ENCODE measurements at places on chromosomes 4 and X. TPM values are rescaled to one million over a fixed set of nuclear protein-coding genes. Genes with fewer than 3 reads are reported as not detected.

GRCh38 chr4:115918149-115918548 is 804.7 kb upstream of the NDST4 start:
- DNase-seq, result no peak

GRCh38 chr4:188822698-188823097 is 683.5 kb downstream of the TRIML1 start:
- no peak for DNase-seq

FAM9B gene
- total RNA-seq, result not detected

- no peak for DNase-seq
Measured at GRCh38 chr4:24560868-24561368, 23.4 kb downstream of the DHX15 start.

PDHA1 gene
- 142 TPM for total RNA-seq

CYLC1 gene
- not detected for total RNA-seq

GRCh38 chrX:81201671-81202455 is at the start of the genes HMGN5 and SH3BGRL:
Gene HMGN5 (minus strand): TSS chrX:81201913. CDS start chrX:81121549, 80,364 bp downstream.
Gene SH3BGRL (plus strand): TSS chrX:81202102. CDS start chrX:81202201, 99 bp downstream.
- peak; percentile 75 for DNase-seq

GRCh38 chr4:25870081-25870480 is 7.3 kb upstream of the SEL1L3 start:
- no peak for DNase-seq

DNA sequence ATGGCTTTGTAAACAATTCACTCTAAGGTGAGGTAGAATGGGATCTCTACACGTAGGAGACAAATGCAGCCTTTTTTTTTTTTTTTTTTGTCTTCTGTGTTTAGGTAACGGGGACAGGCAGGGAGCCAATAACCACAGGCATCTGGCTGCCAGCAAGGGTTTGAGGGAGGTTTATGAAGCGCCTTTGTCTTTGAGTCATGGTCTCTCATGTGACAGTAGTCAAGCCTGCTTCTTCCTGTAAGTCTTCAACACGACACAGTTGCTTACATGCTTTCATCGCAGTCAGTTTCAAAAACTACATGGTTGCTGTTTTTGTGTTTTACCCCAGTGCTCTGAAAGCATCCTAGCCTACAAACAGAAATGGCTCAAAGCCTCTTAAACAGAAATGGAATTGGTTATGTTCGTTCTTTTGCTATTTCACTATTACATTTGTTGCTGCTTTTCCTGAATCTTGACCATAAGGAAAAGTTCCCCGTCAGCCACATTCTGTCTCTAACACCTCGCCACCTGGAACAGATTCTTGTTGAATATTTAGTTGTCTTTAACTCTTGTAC is 127.8 kb upstream of the METTL14 start:
- DNase-seq, result no peak

GRCh38 chr4:182924497-182924896 is 7.3 kb upstream of the DCTD start:
- DNase-seq, result no peak

TLR2 gene
- 1.3 TPM for total RNA-seq

FGD1 gene
- total RNA-seq, result 0.08 TPM

DNA sequence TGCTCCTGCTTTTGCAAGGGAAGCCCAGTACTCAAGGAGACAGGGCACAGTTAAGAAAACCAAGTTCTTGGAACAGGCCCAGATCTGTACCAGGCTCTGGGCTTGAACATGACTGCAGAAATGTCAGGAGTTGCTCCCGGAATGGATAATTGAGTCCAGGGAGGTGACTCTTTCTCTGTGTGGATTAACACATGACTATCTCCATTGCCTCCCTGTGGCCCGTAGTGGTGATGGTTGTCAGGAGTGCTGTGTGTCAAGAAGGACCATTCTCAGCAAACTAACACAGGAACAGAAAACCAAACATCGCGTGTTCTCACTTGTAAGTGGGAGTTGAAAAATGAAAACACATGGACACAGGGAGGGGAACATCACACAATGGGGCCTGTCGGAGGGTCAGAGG is 39.9 kb downstream of the CCKAR start:
- no peak for DNase-seq

DNA sequence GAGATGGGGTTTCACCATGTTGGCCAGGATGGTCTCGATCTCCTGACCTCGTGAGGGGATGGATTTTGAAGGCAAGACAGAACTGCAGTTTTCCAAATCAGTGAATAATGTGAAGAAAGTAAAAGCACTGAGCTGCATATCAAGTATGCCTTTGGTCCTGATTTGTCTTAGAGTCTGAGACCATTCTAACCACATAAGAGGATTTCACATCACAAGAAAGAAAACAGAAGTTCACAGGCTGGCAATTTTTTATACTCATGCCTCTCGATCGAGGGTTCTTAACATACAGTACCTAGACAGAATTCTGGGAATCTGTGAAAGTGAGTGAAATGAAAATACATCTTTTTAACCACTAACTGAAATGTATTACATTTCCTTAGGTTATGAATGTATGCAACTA is 23.3 kb downstream of the CHIC2 start:
- no peak for DNase-seq

GRCh38 chrX:31894152-31894551 is 822.3 kb upstream of the FTHL17 start:
- no peak for DNase-seq

AMOT gene
- total RNA-seq, result 0.35 TPM

IL13RA2 gene
- total RNA-seq, result not detected

SEPTIN11 gene
- 23.3 TPM for total RNA-seq

MTNR1A gene
- total RNA-seq, result not detected

DNA sequence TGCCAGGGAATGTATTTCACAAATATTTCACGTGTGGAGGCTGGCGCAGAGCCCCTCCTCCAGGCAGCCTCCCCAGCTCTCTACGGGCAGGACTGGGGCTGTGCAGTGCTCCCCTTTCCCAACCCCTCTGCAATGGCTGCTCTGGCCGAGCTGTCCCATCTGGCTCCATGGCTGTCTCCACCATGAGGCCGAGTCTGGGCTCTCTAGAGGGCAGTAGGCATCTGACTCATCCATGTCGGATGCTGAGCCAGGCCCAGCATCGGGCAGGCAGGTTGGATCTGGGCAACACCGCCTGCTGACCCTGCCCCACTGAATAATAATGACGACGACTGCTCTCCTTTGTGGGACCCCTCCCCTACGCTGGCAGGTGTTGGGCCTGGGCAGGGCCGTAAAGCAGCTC is 11.0 kb upstream of the SH3TC1 start:
- no peak for DNase-seq

GRCh38 chrX:47840111-47840510 is 3.4 kb downstream of the ZNF81 start:
- no peak for DNase-seq

GRCh38 chr4:164154416-164154815 is 599.5 kb upstream of the SMIM31 start:
- DNase-seq, result no peak

ARR3 gene
- total RNA-seq, result not detected

GRCh38 chr4:64399313-64400109 is 9.7 kb downstream of the TECRL start:
- no peak for DNase-seq

DNA sequence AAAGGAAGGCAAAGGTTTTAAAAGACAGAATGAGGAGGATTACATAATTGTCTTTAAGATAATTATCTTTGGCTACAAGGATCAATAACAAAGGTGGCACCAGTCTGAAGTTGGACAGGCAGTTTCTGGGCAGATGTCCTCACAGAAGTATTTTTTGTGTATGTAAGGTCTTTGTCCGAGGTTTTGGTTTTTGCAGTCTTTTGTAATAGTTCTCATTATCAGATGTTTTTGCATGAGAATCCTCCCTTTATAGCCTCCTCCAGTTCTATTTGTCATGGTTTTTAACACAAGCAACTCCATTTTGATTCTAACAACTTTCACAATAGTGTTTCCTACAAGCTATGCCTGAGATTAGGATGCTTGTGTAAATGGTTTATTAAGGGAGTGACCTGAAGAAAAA is 286.2 kb downstream of the IL1RAPL2 start:
- DNase-seq, result no peak

DNA sequence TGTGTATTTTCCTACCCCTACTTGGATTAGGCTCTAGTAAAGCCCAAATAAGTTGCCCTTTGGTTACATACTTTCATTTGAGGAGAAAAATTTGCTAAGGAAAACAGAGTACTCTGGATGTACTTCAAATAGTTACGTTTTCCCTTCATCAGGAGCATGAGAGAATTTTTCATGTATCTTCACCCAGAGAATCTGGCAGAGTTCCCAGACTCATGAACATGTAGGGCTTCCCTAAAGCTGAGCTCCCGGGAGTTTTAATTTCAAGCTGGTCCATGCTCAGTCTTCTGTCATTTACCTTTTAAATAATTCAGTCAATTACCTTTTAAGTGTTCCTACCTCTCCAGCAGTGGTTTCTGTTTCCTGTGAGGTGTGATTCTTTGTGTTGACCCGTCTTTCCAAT is 367.5 kb upstream of the GRID2 start:
- DNase-seq, result no peak

PCYT1B gene
- total RNA-seq, result 0.25 TPM

DNA sequence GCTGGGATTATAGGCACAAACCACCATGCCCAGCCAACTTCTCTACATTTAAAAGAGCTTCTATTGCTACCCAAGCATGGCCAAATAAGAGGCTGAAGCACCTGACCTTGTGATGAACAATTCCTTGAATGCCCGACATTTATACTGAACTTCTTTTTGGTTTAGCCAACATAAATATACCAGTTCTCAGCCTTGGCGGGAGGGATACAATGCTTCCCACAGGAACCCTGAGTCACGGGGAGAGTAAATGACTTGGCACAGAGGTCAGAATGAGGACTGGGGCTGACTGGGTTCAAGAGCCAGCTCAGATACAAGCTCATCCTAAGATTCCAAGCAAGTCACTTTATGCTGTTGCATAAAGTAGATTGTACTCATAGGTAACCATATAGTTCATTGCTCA is 6.1 kb downstream of the HOPX start:
- DNase-seq, result no peak

DNA sequence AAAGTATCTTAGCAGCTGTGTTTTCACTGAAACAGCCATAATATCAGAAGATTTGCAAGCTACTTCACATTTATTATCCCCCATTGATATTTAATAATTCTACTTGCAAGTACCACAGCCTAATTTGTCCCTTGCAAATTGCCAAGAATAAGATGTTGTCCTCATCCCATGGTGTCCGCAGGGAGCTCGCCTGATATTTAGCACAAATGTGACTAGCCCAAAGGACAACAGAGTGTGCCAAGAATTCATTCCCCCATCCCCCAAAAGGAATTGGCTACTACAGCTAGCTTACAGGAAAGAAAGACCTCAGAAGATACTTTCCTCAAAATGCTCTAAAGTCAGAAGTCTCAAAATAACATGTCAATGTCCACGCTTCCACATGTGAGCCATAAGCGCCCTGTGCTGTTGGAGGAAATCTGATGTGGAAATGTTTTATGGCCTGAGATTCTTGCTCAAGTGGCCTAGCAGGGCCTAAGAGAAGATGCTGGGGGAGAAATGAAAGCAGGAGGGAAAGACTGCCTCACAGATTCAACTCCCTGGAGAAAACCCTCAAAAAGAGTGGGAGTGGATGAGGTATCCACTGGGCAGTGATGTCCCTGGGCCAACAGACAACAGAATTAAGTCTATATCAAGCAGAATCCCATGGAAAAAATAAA is 111.4 kb downstream of the SH3KBP1 start:
- no peak for DNase-seq

GRCh38 chr4:24794480-24794879 is 893 bp upstream of the SOD3 start:
- no peak for DNase-seq

Data from activated CD4-positive, alpha-beta memory T cell treated with anti-CD3 and anti-CD28 coated beads, Interleukin-2, amount 10 ng/mL, durations not matched to agents 7 days and 5 days (primary cell).